Mesothelial cell of epicardium (in vitro differentiated cells): ENCODE measurements at places on chromosomes 16 and 17. TPM values are rescaled to one million over a fixed set of nuclear protein-coding genes. Genes with fewer than 3 reads are reported as not detected.

The RGS11 gene
- 3.4 to 4.0 TPM (median 3.5 TPM) in 3 replicates for total RNA-seq

- DNase-seq = no peak
Observed at GRCh38 chr16:51497541-51498211, 346.6 kb upstream of the SALL1 start.

The PTX4 gene
- total RNA-seq = not detected in 3 replicates

The ZMYND15 gene
- 0.78 to 0.93 TPM (median 0.81 TPM) in 3 replicates for total RNA-seq

The KIF1C gene
- total RNA-seq = 78.5 to 82.9 TPM (median 81.7 TPM) in 3 replicates
